ENCODE measurements at places on chromosomes 6 and 20.
A peak's percentile ranks its signal among the peaks of the same experiment; 100 is the strongest.

GRCh38 chr6:143271024-143271423 lies 179.5 kb downstream of the ADAT2 start:
- peak; percentile 40 for DNase-seq

GRCh38 chr6:19157486-19157885 lies 679.7 kb upstream of the ID4 start:
- DNase-seq = no peak

DNA sequence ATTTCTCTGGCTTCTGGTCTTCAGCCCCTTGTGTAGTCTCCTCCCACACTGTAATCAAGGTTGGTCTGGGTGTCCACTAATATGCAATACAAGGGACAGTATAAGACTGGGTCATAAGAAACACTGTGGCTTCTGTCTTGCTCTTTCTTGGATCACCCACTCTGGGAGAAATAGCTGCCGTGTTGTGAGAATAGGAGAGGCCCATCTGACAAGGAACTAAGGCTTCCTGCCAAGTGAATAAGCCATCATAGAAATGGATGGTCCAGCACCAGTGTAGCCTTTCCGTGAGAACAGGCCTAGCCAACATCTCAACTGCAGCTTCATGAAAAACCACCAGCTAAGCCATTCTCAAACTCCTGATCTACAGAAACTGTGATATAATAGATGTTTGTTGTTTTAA lies 23.3 kb downstream of the BAG2 start:
- no peak for DNase-seq

DNA sequence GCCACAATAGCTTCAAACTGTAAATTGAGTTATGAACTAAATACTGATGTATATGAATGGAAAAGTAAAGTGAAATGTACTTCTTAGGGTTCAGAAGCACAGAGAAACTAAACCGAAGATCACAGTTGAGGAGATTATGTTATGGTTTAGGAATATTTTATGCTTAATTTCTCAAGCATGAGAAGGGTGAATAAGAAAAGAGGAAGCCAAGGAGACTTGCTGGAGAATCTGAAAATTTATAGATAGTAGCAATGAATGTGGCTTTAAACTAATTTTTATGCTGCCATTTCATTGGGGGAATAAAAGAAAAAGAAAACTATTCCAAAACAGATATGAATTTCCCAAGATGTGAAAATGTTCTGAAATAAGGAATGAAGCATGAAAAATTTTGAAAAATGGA lies 5.6 kb downstream of the ANKS1A start:
- DNase-seq = no peak

- DNase-seq = no peak
Measured at GRCh38 chr6:35079311-35080000, 61.7 kb downstream of the TCP11 start.

GRCh38 chr20:21956591-21956990 lies 251.1 kb downstream of the PAX1 start:
- no peak for DNase-seq
